B cell (primary cell): ENCODE measurements at places on chromosomes 4 and X.

GRCh38 chr4:78293821-78294301, 236.7 kb downstream of the FRAS1 start:
- no peak overlapping the region for H3K27ac ChIP-seq
- no peaks in the 10 kb centered on the region for H3K36me3 ChIP-seq
- no peaks in the 10 kb centered on the region for H3K27me3 ChIP-seq
- H3K4me1 ChIP-seq: peaks cover 4% of the 10 kb centered on the region

GRCh38 chr4:174134361-174134760, 149.1 kb downstream of the FBXO8 start:
- no peaks in the 10 kb centered on the region for H3K36me3 ChIP-seq
- no peaks in the 10 kb centered on the region for H3K4me1 ChIP-seq
- H3K27ac ChIP-seq: no peak overlapping the region
- no peaks in the 10 kb centered on the region for H3K27me3 ChIP-seq

DNA sequence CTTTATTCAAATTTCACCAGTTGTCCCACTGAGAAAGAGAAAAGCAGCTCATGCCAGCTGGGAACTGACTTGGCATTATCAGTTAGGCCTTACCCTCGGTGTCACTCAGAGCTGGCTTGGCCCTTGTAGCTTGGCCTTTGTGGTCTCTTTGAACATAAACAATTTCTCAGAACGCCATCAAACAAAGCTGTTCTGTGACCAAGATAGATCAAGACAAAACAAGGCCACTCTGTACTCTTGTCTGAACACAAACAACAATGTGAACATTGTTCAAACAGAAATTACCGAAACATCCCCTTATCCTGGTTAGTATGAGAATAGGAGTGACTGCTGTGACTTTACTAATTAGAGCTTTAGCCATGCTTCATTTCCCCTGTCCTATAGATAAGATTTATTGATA, 57.2 kb downstream of the DIPK2B start:
- H3K27me3 ChIP-seq: no peaks in the 10 kb centered on the region
- no peak overlapping the region for H3K27ac ChIP-seq
- H3K4me1 ChIP-seq: no peaks in the 10 kb centered on the region

DNA sequence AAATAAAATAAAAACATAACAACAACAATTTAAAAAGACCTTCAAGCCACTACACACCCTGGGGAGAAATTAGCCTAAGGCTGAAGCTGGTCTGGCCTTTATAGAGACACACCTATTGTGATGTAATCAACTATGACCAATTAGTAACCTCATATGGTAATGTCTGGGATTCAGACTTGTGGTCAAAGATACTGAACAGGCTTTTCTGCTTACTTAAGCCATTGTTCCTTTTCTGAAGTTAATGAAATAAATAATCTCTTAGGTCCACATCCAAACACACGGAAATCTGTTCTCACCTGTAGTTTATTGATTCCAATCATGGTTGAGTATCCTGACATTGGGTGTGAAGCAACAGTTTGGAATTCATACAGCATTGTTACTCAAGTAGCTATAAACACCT, 152.5 kb downstream of the PLS3 start:
- H3K4me3 ChIP-seq: no peak overlapping the region
- DNase-seq: no peak
- no peaks in the 10 kb centered on the region for H3K36me3 ChIP-seq
- no peaks in the 10 kb centered on the region for H3K4me1 ChIP-seq
- no peak overlapping the region for H3K27ac ChIP-seq
